ENCODE measurements at places on chromosomes 11 and 22. TPM values are rescaled to one million over a fixed set of nuclear protein-coding genes. Genes with fewer than 3 reads are reported as not detected.

The F2 gene
- total RNA-seq = not detected

- DNase-seq = no peak
Measured at GRCh38 chr11:102528618-102529017, 1.9 kb downstream of the MMP7 start.

- no peak for DNase-seq
Measured at GRCh38 chr11:115197031-115197430, 307.2 kb downstream of the CADM1 start.

DNA sequence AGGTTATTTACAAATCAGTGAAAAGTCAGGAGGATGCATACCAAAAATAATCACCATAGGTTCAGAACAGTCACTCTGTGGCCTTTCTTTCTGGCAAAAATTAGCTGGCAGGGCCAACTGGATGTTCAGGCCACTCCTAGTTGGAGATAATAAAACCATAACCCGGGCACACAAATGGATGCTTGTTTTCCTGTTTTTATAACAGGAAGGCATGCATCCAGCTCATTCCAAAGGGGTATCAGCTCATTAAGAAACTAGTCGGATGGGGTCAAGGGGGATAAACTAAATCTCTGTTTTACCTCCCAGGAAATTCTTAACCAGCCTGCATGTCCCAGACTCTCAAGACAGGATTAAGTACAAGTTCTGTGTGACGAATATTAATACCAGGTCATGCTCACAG lies 81.0 kb downstream of the FBXO7 start:
- DNase-seq = no peak

GRCh38 chr22:37672920-37673455 lies 2.4 kb upstream of the LGALS1 start:
- peak; percentile 26 for DNase-seq
